ENCODE measurements at places on chromosomes 3 and 15. TPM values are rescaled to one million over a fixed set of nuclear protein-coding genes. Genes with fewer than 3 reads are reported as not detected.

GRCh38 chr3:122021811-122022401 lies at the start of gene ILDR1:
ILDR1 (minus strand) TSS chr3:122022247; CDS start chr3:122022077, 170 bp downstream.
- peaks cover 38% of the 10 kb centered on the region for H3K27me3 ChIP-seq
- H3K27ac ChIP-seq = no peak within 1 kb of the TSS
- no peaks in the 10 kb centered on the region for H3K36me3 ChIP-seq
- peak within 1 kb of the TSS; percentile 23 for H3K4me3 ChIP-seq

DNA sequence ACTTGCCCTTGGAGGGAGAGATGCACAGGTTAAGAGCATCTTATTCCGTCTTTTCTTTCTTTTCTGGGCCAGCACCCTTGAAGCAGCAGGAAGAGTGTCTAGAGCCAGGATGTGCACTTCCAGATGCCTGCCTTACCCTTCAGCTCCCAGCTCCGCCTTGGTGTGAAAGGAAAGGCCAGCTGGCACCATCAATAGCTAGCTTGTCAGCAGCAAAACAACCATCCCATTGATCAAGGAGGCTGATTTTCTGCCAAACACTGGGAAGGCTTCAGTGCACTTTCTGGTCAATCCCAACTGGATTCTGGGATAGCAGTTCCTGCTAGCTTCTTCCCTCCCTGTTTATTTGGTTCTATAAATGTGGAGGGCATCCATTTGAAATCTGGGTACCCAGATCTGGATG lies 110.9 kb upstream of the GALNT15 start:
- no peak overlapping the region for H3K27ac ChIP-seq
- DNase-seq = no peak
- H3K27me3 ChIP-seq = no peaks in the 10 kb centered on the region
- peaks cover 67% of the 10 kb centered on the region for H3K4me1 ChIP-seq
- no peak overlapping the region for H3K4me3 ChIP-seq

SST gene
- total RNA-seq = not detected

- DNase-seq = no peak
- H3K4me3 ChIP-seq = no peak overlapping the region
- no peak overlapping the region for H3K27ac ChIP-seq
- H3K27me3 ChIP-seq = peaks cover 18% of the 10 kb centered on the region
Measured at GRCh38 chr3:122084799-122085198, 29.6 kb downstream of the CD86 start.

DNA sequence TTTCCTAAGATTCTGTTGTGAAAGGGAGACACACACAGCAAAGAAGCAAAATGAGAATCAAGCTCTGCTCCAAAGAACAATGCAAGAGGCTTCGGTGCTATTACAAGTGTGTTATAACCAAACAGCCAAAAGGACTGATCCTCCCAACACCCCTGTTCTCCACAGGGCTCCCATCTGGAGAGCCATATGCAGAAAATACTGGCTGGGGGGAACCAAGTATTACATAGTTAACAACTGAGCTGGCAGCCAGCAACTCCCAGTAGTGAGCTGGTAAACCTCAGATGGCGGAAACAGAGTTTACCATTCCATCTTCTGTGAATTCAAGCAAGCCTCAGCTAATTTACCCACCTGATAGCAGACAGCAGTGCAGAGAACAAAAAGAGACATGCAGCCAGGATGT lies 156.4 kb downstream of the NTRK3 start:
- H3K36me3 ChIP-seq = no peaks in the 10 kb centered on the region
- DNase-seq = no peak
- H3K4me1 ChIP-seq = no peaks in the 10 kb centered on the region
- no peak overlapping the region for H3K4me3 ChIP-seq
- H3K27ac ChIP-seq = no peak overlapping the region
- no peaks in the 10 kb centered on the region for H3K27me3 ChIP-seq

- no peak for DNase-seq
- H3K4me3 ChIP-seq = no peak overlapping the region
- no peaks in the 10 kb centered on the region for H3K36me3 ChIP-seq
- H3K4me1 ChIP-seq = peaks cover 8% of the 10 kb centered on the region
Measured at GRCh38 chr3:147812186-147812911, 403.2 kb downstream of the ZIC1 start.

- H3K27ac ChIP-seq = no peak overlapping the region
- H3K4me3 ChIP-seq = no peak overlapping the region
- H3K27me3 ChIP-seq = no peaks in the 10 kb centered on the region
- H3K36me3 ChIP-seq = peaks cover 26% of the 10 kb centered on the region
Measured at GRCh38 chr15:65100442-65100841, 14.6 kb downstream of the UBAP1L start.

- H3K27ac ChIP-seq = peak overlapping the region; percentile 58
- peaks cover 9% of the 10 kb centered on the region for H3K27me3 ChIP-seq
- H3K4me1 ChIP-seq = peaks cover 4% of the 10 kb centered on the region
- DNase-seq = no peak
- peak overlapping the region; percentile 80 for H3K4me3 ChIP-seq
Measured at GRCh38 chr3:172476347-172476746, 28.1 kb upstream of the GHSR start.

- H3K4me3 ChIP-seq = no peak overlapping the region
- H3K27ac ChIP-seq = no peak overlapping the region
- DNase-seq = no peak
Measured at GRCh38 chr3:43298292-43298691, 12.0 kb downstream of the SNRK start.

GRCh38 chr3:13135811-13136321 lies 62.6 kb upstream of the IQSEC1 start:
- H3K27ac ChIP-seq = no peak overlapping the region
- no peaks in the 10 kb centered on the region for H3K4me1 ChIP-seq
- no peak overlapping the region for H3K4me3 ChIP-seq
- no peaks in the 10 kb centered on the region for H3K36me3 ChIP-seq
- DNase-seq = peak; percentile 71

- H3K4me1 ChIP-seq = peaks cover 8% of the 10 kb centered on the region
- H3K4me3 ChIP-seq = no peak overlapping the region
- H3K27me3 ChIP-seq = no peaks in the 10 kb centered on the region
Measured at GRCh38 chr3:64666171-64666588, 21.6 kb downstream of the ADAMTS9 start.

DNA sequence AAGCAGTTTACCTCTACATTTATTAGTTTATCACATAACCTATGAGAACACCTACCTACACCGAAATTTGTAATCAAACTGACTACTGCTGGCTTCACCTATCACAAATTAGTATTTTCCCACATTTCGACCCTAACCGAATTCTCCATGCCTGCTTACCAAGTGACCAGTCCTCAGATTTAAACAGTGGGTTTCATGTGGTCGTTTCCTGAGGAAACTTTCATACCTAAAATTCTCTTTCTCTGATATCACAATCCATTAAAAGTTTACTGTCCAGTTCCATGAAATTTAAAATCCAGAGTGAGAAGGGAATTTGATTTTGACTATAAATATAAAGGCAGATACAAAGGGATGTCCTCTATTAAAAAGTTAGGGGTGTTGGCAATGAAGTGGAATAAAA lies 1.9 kb downstream of the PLOD2 start:
- DNase-seq = no peak
- peak overlapping the region; percentile 92 for H3K27ac ChIP-seq
- H3K4me1 ChIP-seq = peaks cover 66% of the 10 kb centered on the region
- H3K4me3 ChIP-seq = peak overlapping the region; percentile 90
- peaks cover 2% of the 10 kb centered on the region for H3K36me3 ChIP-seq

GRCh38 chr15:80695099-80695910 lies at the start of gene ABHD17C:
ABHD17C (plus strand) TSS chr15:80695310; CDS start chr15:80695430, 120 bp downstream.
- no peaks in the 10 kb centered on the region for H3K36me3 ChIP-seq
- H3K27me3 ChIP-seq = no peaks in the 10 kb centered on the region
- no peak for DNase-seq
- H3K27ac ChIP-seq = peak within 1 kb of the TSS; percentile 90

- DNase-seq = no peak
- peaks cover 6% of the 10 kb centered on the region for H3K4me1 ChIP-seq
- H3K36me3 ChIP-seq = peaks cover 1% of the 10 kb centered on the region
- no peak overlapping the region for H3K4me3 ChIP-seq
Measured at GRCh38 chr3:89372456-89372855, 265.0 kb downstream of the EPHA3 start.

DNA sequence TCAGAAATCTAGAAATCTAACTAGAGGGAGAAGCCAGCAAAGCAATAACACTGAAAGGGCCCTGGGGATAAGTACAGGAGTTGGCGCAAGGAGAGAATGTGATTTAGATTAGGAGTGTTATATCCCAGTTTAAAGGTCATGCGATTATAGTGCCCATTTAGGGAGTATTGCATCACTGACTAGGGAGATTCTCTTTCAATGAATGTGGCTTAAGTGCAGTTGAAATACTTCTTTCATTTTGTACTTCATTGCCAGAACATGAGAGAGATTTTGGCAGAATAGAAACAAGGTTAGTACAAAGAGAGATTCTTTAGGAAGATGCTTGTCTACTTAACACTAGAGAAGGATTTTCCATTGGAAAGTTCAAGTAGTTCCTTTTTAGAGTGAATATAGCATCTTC lies 13.9 kb downstream of the ROBO2 start:
- no peak for DNase-seq
- H3K36me3 ChIP-seq = no peaks in the 10 kb centered on the region
- no peak overlapping the region for H3K27ac ChIP-seq
- no peak overlapping the region for H3K4me3 ChIP-seq
- peaks cover 8% of the 10 kb centered on the region for H3K4me1 ChIP-seq

CCDC39 gene
- not detected for total RNA-seq

LRRIQ4 gene
- total RNA-seq = not detected

- no peak overlapping the region for H3K4me3 ChIP-seq
- no peaks in the 10 kb centered on the region for H3K4me1 ChIP-seq
- no peaks in the 10 kb centered on the region for H3K36me3 ChIP-seq
- H3K27me3 ChIP-seq = peaks cover 52% of the 10 kb centered on the region
- no peak overlapping the region for H3K27ac ChIP-seq
- no peak for DNase-seq
Measured at GRCh38 chr3:186511245-186511644, 32.9 kb downstream of the CRYGS start.

DNA sequence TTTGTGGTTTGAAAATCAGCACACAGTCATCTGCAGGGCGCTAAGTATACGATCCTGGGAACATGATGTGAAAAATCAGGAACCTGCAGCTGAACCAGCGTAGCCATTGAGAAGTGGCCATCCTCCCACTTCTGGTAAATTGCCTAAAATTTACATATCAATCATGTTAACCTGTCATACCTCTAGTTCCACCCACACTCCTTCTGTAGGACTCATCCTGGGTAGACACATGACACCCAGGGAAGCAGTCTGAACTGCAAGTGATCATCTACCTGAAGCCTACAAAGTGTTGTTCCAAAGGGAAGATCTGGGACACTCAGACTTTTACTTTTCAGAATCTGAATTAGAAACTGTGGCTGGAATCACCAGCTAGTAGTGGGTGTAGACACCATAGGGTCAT lies 5.5 kb upstream of the PSMD6 start:
- DNase-seq = no peak
- no peak overlapping the region for H3K27ac ChIP-seq
- H3K4me3 ChIP-seq = no peak overlapping the region
- H3K4me1 ChIP-seq = peaks cover 19% of the 10 kb centered on the region

DNA sequence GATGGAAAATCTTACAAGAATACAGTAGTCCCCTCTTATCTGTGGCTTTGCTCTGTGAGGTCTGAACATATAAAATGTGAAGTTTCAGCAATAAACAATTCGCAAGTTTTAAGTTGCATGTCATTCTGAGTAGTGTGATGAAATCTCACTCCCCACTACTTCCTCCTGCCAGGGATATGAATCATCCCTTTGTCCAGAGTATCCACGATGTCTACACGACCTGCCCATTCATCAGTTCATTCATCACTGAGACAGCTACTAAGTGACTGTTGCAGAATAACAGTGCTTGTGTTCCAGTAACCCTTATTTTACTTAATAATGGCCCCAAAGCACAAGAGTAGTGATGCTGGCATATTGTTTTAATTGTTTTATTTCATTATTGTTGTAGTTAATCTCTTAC lies 489.2 kb upstream of the UBE2E2 start:
- H3K36me3 ChIP-seq = no peaks in the 10 kb centered on the region
- H3K4me1 ChIP-seq = no peaks in the 10 kb centered on the region
- no peaks in the 10 kb centered on the region for H3K27me3 ChIP-seq
- H3K4me3 ChIP-seq = no peak overlapping the region
- no peak for DNase-seq

CPLX3 gene
- total RNA-seq = not detected

DNA sequence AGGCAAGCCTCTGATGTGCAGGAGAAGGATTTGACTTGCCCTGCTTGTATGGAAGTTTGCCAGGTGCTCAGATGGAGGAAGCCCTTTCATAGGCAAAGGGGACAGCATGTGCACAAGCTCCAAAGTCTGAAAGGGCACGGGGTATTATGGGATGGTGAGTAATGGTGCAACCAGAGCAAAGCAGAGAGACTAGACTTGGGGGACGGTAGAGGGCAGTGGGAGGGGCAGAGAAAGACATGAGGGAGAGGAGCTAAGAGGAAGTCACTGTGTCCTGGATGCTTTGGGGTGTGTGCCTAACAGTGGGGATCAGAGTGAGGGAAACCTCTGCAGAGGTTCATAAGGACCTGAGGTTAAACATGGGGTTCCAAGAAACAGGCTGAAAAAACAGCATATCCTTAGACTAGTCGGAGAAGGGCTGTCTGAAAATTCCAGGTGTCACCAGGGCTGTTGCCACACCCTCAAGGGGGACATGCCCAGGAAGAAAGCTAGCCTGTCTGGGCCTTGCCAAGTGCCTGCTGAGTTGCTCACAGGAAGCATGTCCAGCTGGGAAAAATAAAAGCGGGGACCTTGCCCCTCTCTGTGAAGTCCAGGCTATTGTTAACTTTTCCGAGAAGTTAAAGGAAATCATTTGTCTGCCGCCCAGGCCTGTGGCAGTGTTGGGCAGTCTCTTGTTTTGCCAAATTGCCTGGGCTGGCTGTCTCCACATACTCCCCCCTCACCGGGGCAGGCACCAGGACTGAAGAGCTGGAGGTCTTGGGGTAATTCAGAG lies 47.1 kb downstream of the HRH1 start:
- no peaks in the 10 kb centered on the region for H3K27me3 ChIP-seq
- H3K36me3 ChIP-seq = no peaks in the 10 kb centered on the region
- H3K27ac ChIP-seq = peak overlapping the region; percentile 85
- H3K4me3 ChIP-seq = peak overlapping the region; percentile 6
- H3K4me1 ChIP-seq = peaks cover 88% of the 10 kb centered on the region

TMEM158 gene
- 6.9 TPM for total RNA-seq

DNA sequence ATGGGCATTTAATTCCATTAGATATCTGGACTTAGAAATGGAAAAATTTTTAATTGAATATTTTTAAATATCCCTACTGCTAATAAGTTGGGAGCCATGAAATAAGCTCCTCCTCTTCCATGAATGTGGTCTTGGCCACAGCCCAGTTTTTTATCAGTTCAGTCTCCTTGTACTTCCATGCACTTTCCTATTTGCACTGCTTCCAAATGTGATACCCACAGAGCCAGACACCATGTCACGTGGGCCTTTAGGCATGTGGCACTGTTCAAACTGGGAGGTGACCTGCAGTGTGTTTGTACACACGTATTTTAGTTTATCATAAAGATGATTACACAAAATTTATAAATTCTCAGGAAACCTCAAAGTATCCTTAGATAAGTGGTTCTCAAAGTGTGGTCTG lies 80.1 kb upstream of the DGKG start:
- peaks cover 23% of the 10 kb centered on the region for H3K27me3 ChIP-seq
- H3K4me3 ChIP-seq = no peak overlapping the region
- no peaks in the 10 kb centered on the region for H3K36me3 ChIP-seq
- no peak overlapping the region for H3K27ac ChIP-seq
- no peak for DNase-seq
- H3K4me1 ChIP-seq = no peaks in the 10 kb centered on the region

Measured in chondrocyte (in vitro differentiated cells).